ENCODE measurements at places on chromosomes 2 and 18.

GRCh38 chr2:128206245-128206644 lies 112.4 kb downstream of the HS6ST1 start:
- no peak for DNase-seq

- DNase-seq, result no peak
These were observed 11.0 kb downstream of the NPC1 start for GRCh38 chr18:23575309-23575651.

- no peak for DNase-seq
These were observed 68.7 kb downstream of the RHOB start for GRCh38 chr2:20515290-20516220.

DNA sequence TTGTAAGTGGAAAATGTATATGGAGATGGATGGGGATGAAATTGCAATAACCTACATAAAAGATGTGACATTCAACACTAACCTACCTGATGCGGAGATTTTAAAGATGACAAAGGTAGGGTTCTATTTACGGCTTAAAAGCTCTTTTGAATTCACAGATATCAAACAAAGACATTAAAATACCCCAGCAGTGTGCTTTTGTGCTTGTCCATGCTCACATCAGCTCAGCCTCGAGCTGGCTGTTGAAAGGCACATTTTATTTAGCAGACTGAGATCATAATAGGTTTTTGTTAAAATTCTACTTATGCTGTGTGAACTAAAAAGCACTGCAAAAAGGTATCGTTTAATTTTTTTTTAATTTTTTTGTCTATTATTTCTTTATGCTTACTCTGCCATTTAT lies 96.0 kb upstream of the CDCA7 start:
- DNase-seq, result no peak

GRCh38 chr18:36912887-36913286 lies 84.0 kb downstream of the KIAA1328 start:
- no peak for DNase-seq

DNA sequence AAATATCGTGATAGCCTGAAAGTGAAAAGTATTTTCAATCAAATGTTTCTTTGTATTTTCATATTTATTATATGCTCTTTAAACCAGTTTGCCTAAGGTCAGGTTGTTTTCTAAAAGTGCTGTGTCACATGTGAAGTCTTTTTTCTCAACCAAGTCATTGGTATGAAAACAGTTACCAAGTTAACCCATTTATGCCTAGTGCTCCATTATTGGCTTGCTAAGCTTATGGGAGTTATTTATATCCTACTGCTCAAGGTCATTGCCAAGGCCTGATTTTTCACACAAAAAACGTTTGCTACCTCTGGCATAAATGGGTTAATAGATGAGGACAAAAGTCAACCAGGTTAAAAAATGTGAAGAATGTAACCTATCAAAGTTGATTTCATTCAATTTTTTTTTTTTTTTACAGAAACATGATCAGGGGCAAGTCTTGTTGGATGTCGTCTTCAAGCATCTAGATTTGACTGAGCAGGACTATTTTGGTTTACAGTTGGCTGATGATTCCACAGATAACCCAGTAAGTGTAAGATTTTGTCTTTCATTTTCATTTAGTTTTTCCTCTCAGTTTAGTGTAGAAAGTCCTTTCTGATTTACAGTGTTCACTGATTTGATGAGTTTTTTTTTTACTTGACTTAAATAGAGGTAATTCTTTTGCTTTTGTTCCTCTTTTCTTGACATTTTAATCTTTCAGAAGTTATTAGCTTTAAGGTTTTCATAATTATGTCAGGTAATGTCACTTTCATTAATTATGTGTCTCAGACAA lies 102.6 kb downstream of the PTPN4 start:
- DNase-seq, result no peak

- DNase-seq, result no peak
These were observed 201.0 kb downstream of the CYRIA start for GRCh38 chr2:16464641-16465040.

GRCh38 chr2:13745330-13745729 lies 887.2 kb upstream of the LRATD1 start:
- DNase-seq, result no peak

DNA sequence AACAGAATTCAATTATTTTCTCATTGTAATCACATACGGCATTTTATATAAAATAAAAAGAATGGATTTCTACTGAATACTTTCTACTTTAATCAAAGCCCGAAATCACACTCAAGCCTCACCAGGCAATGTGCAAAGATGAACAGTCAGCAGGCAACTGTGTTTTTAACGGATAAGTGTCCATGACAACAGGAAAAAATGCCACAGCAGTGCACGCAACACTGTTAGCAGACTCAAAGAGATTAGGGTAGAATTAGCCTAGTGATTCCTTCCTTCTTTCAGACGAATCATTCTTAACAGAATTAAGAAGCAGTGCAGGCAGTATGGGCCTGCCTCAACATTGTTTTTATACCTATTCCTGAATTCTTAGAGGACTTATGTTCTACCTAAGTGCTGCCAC lies 135.6 kb downstream of the CDH2 start:
- DNase-seq, result no peak

GRCh38 chr2:157868993-157869392 lies 7.1 kb downstream of the ACVR1 start:
- no peak for DNase-seq

DNA sequence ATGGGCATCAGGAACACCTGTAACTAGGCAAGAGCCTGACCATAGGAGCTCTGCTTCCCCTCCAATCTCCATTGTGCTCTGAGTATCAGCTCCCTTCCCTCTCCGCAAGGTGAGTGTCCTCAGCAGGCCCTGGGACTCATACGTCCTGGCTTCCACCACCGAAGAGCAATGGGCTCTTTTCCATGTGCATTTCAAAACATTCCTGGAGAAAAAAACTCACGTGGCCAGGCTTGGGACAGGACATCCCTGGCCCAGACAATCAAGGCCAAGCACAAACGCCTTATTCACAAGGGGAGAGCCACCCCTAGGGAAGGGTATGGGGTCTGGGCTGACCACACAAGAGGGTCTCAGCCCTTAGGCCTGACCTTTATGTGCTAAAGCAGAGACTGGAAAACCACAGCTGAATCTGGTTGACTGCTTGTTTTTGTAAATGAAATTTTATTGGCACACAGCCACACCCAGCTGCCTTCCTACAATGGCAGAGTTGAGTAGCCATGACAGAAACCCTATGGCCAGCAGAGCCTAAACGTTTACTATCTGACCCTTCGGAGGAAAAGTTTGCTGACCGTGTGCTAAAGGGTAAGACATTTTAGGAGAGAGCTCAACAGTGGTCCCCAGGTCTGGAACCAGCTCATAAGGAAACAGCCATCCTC lies 175.7 kb upstream of the ARL4C start:
- no peak for DNase-seq

DNA sequence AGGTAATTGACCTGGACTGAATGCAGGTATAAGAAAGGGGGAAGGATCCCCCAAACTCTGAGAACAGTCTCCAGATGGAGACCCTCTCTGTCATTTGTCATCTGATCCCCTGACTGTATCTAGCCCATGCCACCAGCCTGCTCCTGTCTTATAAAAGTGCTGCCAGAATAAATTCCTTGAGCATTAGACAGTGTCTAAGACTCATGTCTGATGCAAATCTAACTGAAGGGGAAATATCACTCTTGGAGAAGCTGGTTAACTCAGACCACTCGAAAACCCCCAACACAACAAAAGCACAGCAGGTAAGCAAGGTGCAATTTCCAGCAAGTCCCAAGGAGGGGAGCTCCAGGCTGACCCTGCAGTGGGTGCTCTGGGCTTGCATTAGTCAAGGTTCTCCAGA lies 40.9 kb upstream of the KDM3A start:
- no peak for DNase-seq

DNA sequence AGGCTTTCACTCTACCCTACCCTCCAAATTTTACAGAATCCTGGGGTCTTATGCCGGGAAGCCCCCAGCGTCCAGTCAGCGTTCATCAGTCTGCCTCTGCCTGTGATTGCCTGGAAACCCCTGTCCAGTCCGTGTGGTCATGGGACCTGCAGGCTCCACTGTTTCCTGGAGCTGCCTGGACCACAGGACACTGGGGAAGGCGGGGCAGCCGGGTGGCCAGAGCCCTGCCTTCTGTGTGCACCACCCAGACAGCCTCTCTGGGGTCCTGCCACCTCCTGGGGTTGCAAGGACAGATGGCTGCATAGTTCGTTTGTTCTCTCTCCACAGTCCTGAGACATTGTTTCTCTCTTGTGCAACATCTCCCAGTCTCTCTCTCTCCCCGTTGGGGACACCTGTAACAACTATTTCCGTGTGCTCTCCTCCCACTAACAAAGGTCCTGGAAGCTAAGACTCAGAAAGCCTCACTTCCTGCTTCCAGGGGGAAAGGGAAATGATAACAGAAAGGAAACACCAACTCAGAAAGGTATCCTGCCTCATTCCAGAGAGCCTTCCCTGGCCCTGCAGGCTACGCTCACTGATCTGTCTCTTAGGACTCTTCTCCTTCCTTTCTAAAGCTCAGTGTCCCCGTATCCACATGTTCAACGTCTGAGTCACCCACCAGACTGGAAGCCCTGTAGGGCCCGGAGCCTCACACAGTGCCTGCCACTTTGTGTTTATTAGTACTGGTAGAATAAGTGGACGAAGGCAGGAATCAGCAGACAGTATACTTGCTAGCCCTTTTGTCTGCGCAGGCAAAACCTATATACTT lies 192.8 kb upstream of the RAB12 start:
- DNase-seq, result no peak

- DNase-seq, result no peak
These were observed 118.6 kb downstream of the ANKRD44 start for GRCh38 chr2:197191940-197192322.

All from stimulated activated CD4-positive, alpha-beta T cell treated with anti-CD3 and anti-CD28 coated beads, TNF-alpha, amount 100 ng/mL, for 48 hours (primary cell).